ENCODE measurements at places on chromosomes 11 and 22. TPM values are rescaled to one million over a fixed set of nuclear protein-coding genes. Genes with fewer than 3 reads are reported as not detected.

The XKR3 gene
- not detected for total RNA-seq

The GAL3ST3 gene
- total RNA-seq = 2.5 TPM

The AQP11 gene
- total RNA-seq = 1.4 TPM

The INS gene
- total RNA-seq = not detected

The OSBP gene
- 53.8 TPM for total RNA-seq

The SBF2 gene
- 55.4 TPM for total RNA-seq

- no peak overlapping the region for H3K27ac ChIP-seq
- H3K36me3 ChIP-seq = no peaks in the 10 kb centered on the region
- DNase-seq = no peak
- no peak overlapping the region for H3K4me3 ChIP-seq
Observed at GRCh38 chr11:62433141-62433903, 14.5 kb downstream of the SCGB1A1 start.

GRCh38 chr11:11436715-11437313 is 83.8 kb upstream of the CSNK2A3 start:
- H3K27me3 ChIP-seq = no peaks in the 10 kb centered on the region
- H3K36me3 ChIP-seq = peaks cover 3% of the 10 kb centered on the region
- DNase-seq = no peak
- H3K4me3 ChIP-seq = no peak overlapping the region
- peak overlapping the region; percentile 32 for H3K27ac ChIP-seq

DNA sequence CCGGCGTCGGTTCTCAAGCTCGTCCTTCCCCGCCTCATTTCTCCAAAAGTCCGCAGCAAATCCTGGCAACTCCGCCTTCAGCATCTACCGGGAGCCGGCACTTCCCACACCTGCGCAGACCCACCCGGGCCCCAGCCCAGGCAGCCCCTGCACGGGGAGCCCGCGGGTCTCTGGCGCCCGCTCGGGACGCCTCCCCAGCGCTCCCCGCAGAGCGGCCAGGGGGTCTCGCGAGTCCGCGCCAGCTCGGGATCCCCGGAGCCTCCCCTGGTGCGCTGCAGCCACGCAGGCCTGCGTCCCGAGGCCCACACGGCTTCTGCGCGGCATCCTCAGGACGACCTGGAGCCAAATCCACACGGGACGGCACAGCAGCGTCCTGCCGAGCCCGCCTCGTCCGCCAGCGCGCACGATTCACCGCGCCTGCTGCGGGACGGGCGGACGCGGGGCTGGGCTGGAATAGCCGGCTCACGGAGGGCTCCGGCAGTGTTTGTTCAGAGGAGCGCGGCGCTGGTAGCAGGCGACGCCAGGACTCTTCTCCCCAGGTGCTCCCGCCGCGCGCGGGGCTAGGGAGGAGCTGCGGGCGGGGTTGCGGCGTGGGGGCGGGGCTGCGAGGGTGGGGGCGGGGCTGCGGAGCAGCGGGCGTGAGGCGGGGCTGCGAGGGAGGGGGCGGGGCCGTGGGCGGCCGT is 816 bp upstream of the PHRF1 start:
- peaks cover 45% of the 10 kb centered on the region for H3K4me1 ChIP-seq
- peak; percentile 80 for DNase-seq
- H3K36me3 ChIP-seq = no peaks in the 10 kb centered on the region
- H3K4me3 ChIP-seq = peak overlapping the region; percentile 26
- no peaks in the 10 kb centered on the region for H3K27me3 ChIP-seq
- peak overlapping the region; percentile 74 for H3K27ac ChIP-seq

- H3K4me1 ChIP-seq = peaks cover 3% of the 10 kb centered on the region
- no peaks in the 10 kb centered on the region for H3K27me3 ChIP-seq
- peak within 1 kb of the TSS; percentile 87 for H3K27ac ChIP-seq
Observed at GRCh38 chr22:32801537-32802236, at the start of gene TIMP3. Gene TIMP3 (plus strand): TSS chr22:32801705. CDS start chr22:32802002, 297 bp downstream.

GRCh38 chr11:67649634-67650510 is 658 bp downstream of the ACY3 start:
- no peak for DNase-seq
- H3K4me1 ChIP-seq = no peaks in the 10 kb centered on the region
- H3K36me3 ChIP-seq = no peaks in the 10 kb centered on the region
- H3K27me3 ChIP-seq = no peaks in the 10 kb centered on the region
- peak overlapping the region; percentile 14 for H3K27ac ChIP-seq

DNA sequence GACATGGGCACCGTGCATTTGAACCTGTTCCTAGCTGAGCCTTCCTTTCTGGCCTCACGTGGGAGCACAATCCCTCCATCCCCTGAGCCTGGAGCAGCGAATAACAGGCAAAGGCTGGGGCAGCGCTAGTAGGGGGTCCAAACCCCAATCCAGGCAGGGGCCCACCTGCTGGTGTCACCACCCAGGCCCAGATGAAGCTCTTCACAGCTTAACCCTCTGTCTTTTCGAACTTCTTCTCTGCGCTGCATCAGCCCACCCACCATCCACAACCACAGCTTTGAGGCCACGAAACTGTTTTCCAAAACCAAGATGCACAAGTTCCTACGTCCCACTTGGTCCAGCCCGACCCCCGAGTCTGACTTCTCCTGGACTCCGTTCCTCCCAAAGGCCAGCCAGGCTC is 11.5 kb downstream of the KCNC1 start:
- H3K36me3 ChIP-seq = no peaks in the 10 kb centered on the region
- no peaks in the 10 kb centered on the region for H3K4me1 ChIP-seq
- DNase-seq = no peak
- H3K4me3 ChIP-seq = no peak overlapping the region
- no peak overlapping the region for H3K27ac ChIP-seq

- no peaks in the 10 kb centered on the region for H3K27me3 ChIP-seq
- DNase-seq = no peak
- H3K27ac ChIP-seq = no peak overlapping the region
- H3K4me1 ChIP-seq = peaks cover 3% of the 10 kb centered on the region
Observed at GRCh38 chr11:76837696-76838677, 22.7 kb upstream of the ACER3 start.

- H3K27me3 ChIP-seq = no peaks in the 10 kb centered on the region
- H3K4me1 ChIP-seq = peaks cover 29% of the 10 kb centered on the region
- H3K36me3 ChIP-seq = no peaks in the 10 kb centered on the region
- no peak overlapping the region for H3K4me3 ChIP-seq
- peak; percentile 87 for DNase-seq
- H3K27ac ChIP-seq = no peak overlapping the region
Observed at GRCh38 chr11:72724851-72725723, 27.1 kb downstream of the ARAP1 start.

GRCh38 chr22:38412435-38413084 is 42.4 kb downstream of the KCNJ4 start:
- no peak overlapping the region for H3K4me3 ChIP-seq
- no peaks in the 10 kb centered on the region for H3K27me3 ChIP-seq
- no peak for DNase-seq
- H3K4me1 ChIP-seq = peaks cover 3% of the 10 kb centered on the region
- H3K36me3 ChIP-seq = no peaks in the 10 kb centered on the region

GRCh38 chr22:35914665-35915476 is 113.8 kb downstream of the RBFOX2 start:
- H3K4me3 ChIP-seq = peak overlapping the region; percentile 68
- no peaks in the 10 kb centered on the region for H3K36me3 ChIP-seq
- DNase-seq = no peak
- H3K4me1 ChIP-seq = peaks cover 8% of the 10 kb centered on the region

DNA sequence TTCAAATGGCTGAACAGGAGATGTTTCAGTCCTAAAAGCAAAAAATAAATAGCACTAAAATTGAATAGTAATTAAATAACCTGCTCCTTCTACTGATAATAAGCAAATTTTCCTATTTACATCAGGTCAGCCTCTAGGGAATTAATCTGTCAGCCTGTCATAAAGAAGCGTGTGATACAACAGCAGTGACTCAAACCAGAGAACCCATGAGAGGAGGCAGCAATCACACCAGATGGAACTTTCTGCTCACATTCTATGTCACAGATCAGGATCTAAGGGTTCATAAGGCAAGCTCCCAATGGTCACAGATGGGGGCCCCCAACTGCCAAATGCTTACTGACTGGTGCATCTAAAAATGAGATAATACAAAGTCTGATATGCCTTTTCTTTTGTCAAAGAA is 41.1 kb downstream of the RBFOX2 start:
- H3K36me3 ChIP-seq = no peaks in the 10 kb centered on the region
- no peaks in the 10 kb centered on the region for H3K27me3 ChIP-seq
- no peak overlapping the region for H3K27ac ChIP-seq

GRCh38 chr11:44383246-44383645 is 73.3 kb upstream of the ALX4 start:
- DNase-seq = no peak
- H3K27ac ChIP-seq = no peak overlapping the region
- no peak overlapping the region for H3K4me3 ChIP-seq

DNA sequence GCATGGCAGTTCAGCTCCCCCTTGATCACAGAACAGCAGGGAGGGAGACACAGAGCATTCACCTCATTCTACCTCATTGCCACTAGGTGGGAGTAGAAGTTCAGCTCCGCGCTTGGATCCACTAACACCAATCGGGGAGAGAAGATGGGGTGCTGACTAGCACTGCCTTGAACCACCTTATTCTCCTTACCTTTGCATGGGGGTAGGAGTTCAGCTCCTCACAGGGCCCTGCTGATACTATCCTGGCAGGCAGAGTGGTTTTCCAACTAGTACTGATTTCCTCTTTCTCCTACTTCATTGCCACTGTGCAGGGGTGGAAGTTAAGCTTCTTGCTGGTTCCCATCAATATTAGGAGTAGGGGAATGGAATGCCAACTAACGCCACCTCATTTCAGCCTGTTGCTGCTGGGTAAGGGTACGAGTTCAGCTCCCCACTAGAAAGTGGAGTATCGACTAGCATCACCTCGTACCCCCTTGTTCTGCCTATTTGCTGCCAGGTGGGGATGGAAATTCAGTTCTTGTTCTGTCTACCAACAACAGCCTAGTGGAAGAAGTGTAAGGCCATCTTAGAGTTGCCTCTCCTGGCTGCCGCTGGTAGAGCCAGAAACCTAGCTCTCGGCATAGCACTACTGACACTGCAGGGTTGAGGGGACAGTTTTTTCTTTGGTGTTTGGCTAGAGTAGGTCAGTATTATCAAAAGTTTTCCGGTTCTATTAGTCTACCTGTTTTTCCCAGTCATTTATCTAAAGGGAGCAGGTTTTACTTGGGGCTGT is 550.9 kb upstream of the CCDC90B start:
- no peaks in the 10 kb centered on the region for H3K36me3 ChIP-seq
- no peaks in the 10 kb centered on the region for H3K27me3 ChIP-seq
- H3K27ac ChIP-seq = no peak overlapping the region
- H3K4me3 ChIP-seq = no peak overlapping the region
- no peaks in the 10 kb centered on the region for H3K4me1 ChIP-seq
- no peak for DNase-seq
